Thyroid gland (tissue), 4 donors: ENCODE measurements at places on chromosomes 2 and 18. TPM values are rescaled to one million over a fixed set of nuclear protein-coding genes. Genes with fewer than 3 reads are reported as not detected.

DNA sequence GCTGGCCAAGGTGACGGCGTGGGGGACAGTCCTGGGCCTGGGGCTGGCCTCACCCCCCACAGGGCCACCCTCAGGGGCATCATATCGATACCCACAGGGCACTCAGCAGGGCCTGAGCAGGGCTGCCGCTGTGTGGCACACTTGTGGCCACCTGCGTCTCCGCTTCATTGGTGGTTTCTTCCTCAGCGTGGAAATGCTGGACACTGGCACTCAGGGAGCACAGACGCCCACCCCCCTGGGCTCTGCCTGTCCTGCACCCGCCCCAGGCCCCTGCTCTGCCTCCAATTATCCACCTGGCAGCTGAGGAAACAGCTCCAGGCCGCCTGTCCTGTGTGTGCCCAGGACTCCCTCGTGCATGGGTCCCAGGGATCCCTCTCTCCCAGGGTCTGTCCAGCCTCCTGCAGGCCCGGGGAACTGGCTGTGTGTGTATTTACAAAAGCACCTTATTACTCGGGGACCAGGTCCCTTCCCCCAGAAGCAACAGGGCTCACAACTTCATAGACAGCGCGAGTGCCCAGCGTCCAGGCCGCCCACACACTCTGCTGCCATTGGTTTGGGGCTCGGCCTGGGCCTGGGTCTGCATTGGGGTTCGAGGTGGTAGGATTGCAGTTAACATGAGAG lies 13.1 kb downstream of the CROCC2 start:
- H3K36me3 ChIP-seq = no peaks in the 10 kb centered on the region
- H3K4me3 ChIP-seq = no peak overlapping the region
- DNase-seq = no peak
- no peak overlapping the region for H3K27ac ChIP-seq
- peaks cover 42% of the 10 kb centered on the region for H3K4me1 ChIP-seq

GRCh38 chr2:190562121-190562520 lies 27.6 kb upstream of the NEMP2 start:
- H3K4me1 ChIP-seq = no peaks in the 10 kb centered on the region
- no peaks in the 10 kb centered on the region for H3K27me3 ChIP-seq
- no peak for DNase-seq
- no peaks in the 10 kb centered on the region for H3K36me3 ChIP-seq

DNA sequence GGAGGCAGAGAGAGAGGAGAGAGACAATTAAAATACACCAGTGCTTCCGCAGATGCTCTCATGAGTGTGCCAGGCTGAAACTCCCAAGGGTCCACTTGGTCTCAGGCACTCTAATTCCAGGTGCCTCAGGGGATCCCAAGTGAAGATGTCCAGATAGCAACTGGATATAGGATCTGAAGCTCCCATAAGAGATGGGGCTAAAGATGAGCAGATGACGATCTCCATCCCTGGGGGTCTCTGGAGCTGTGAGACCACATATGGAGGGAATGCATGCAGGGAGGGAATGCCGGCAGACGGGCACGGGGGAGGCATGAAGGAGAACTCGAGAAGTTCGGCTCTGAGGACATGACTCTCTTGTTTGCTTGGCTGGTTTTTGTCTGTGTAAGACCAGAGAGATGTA lies 223.7 kb upstream of the RAB6C start:
- no peaks in the 10 kb centered on the region for H3K4me1 ChIP-seq
- no peaks in the 10 kb centered on the region for H3K36me3 ChIP-seq
- H3K27me3 ChIP-seq = no peaks in the 10 kb centered on the region
- DNase-seq = no peak

DNA sequence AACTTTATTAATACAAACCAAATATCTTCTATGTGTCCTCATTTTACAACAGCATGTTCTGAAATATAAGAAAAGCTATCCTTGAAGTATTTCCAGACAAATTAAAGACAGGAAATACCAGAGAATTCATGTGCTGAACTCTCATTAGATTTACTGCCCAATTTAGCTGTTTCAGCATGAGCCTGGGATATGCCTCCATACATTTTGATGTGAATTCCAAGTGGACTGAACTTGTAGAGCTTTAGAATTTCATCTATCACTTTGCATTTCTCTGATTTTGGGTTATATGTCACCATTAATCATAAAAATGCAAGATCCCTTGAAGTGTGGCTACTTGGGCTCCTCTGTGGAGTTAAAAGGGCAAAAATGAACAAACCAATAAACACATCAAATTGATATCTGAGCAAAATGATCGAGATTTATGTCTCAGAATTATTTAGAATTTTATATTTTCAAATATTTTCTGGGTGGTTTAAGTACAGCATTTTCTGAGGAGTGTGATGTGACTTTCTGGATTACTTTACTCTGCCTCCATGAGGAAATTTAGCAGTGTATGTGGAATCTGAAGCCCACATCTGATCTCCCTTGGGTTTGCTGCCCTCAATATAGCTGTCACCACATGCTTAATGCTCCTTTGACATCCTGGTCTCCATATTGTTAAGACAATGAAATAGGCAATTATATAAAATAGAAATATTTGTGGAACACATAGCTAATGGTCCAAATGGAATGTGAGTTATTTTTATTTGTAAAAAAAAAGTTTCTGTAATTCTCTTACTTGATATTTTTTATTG lies 206.6 kb upstream of the RBMS1 start:
- H3K27ac ChIP-seq = no peak overlapping the region
- no peaks in the 10 kb centered on the region for H3K4me1 ChIP-seq
- H3K36me3 ChIP-seq = no peaks in the 10 kb centered on the region
- H3K4me3 ChIP-seq = no peak overlapping the region
- no peak for DNase-seq

DNA sequence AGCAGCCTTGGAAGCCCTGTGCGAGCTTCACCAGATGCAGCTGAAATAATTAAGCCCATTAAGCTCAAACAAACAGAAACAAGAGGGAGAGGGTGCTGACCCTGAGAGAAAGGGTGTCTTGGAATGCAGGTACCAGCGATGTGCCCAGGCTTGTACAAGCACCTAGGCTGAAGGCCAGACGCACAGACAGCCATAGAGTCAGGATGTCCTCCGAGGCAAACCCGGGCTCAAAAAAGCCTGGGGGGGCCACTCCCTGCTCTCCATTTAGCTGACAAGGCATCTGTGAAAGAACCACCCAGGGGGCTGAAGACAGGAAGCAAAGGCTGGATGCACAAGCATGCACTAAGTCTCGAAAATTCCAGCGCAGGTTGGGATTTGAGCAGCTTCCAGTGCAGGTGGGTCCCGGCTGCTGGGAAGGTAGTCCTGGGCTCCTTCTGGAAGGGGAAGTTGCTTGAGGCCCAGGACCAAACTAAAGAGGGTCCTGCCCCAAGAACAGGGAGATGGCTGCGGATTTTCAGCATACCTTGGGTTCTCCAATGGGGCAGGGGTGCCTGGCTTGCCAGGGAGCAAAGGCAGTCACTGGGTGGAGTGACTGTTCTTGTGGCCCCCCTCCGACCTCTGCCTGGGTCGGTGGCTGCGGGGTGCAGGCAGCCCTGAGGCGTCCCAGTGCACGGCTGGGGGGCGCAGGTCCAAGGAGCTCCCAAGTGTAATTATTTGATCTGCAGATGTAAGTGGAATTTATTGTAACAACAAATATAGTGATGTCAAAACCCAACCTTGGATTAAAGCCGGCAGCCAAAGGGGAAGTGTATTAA lies 5.9 kb downstream of the GBX2 start:
- no peak overlapping the region for H3K27ac ChIP-seq
- no peaks in the 10 kb centered on the region for H3K36me3 ChIP-seq
- no peak overlapping the region for H3K4me3 ChIP-seq
- no peak for DNase-seq
- H3K4me1 ChIP-seq = peaks cover 39% of the 10 kb centered on the region
- H3K27me3 ChIP-seq = peaks cover 39% of the 10 kb centered on the region

- H3K36me3 ChIP-seq = no peaks in the 10 kb centered on the region
- no peak overlapping the region for H3K27ac ChIP-seq
- no peaks in the 10 kb centered on the region for H3K4me1 ChIP-seq
- no peak overlapping the region for H3K4me3 ChIP-seq
Measured at GRCh38 chr18:46716336-46716735, 40.5 kb downstream of the ST8SIA5 start.

- no peaks in the 10 kb centered on the region for H3K27me3 ChIP-seq
- H3K27ac ChIP-seq = no peak overlapping the region
- H3K36me3 ChIP-seq = no peaks in the 10 kb centered on the region
- H3K4me3 ChIP-seq = no peak overlapping the region
- no peaks in the 10 kb centered on the region for H3K4me1 ChIP-seq
Measured at GRCh38 chr18:6866552-6867085, 137.1 kb downstream of the ARHGAP28 start.

GRCh38 chr2:227160164-227160563 lies 3.8 kb downstream of the COL4A4 start:
- H3K4me1 ChIP-seq = peaks cover 4% of the 10 kb centered on the region
- H3K4me3 ChIP-seq = no peak overlapping the region
- H3K27ac ChIP-seq = no peak overlapping the region
- H3K27me3 ChIP-seq = no peaks in the 10 kb centered on the region

GRCh38 chr18:9283791-9284190 lies 50.8 kb upstream of the TWSG1 start:
- DNase-seq = no peak
- H3K27me3 ChIP-seq = no peaks in the 10 kb centered on the region
- no peaks in the 10 kb centered on the region for H3K4me1 ChIP-seq
- peaks cover 20% of the 10 kb centered on the region for H3K36me3 ChIP-seq

DNA sequence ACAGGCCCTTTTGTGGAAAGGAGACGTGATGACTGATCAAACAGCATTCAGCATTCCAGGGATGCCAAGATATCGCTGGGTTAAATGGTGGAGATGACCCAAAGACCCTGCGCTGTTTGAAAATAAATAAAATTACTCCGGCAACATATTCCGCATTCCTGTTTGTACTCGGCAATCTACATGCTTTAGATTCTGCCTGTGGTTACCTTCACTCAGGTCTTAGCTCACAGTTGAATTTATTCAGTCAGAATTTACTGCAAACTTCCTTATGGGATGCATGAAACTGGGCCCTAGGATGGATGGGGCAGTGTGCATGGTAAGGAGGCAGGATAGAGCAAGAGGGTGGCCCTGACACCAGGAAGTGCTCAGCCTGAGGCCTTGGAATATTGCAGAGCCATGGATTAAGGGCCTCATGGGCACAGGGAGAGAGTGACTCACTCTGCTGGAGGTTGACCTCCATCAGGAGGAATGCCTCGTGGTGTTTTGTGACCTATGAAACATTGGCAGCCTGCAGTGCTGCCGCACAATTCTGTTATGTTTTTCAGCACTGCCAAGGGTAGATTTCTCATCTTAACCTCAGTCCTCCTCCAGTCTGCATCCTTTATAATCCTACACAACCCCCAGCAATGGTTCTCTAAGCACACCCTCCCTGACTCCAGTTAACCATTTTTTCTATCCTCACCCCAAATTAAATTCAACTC lies 321.4 kb downstream of the IRS1 start:
- DNase-seq = peak; percentile 8
- peaks cover 8% of the 10 kb centered on the region for H3K4me1 ChIP-seq
- H3K36me3 ChIP-seq = no peaks in the 10 kb centered on the region
- H3K4me3 ChIP-seq = no peak overlapping the region
- no peak overlapping the region for H3K27ac ChIP-seq

- H3K4me1 ChIP-seq = peaks cover 12% of the 10 kb centered on the region
- no peak overlapping the region for H3K27ac ChIP-seq
- H3K4me3 ChIP-seq = no peak overlapping the region
- DNase-seq = no peak
Measured at GRCh38 chr2:109239720-109240119, 110.7 kb downstream of the SH3RF3 start.

GRCh38 chr2:47237375-47238334 lies 82.5 kb upstream of the STPG4 start:
- H3K4me3 ChIP-seq = no peak overlapping the region
- H3K27ac ChIP-seq = no peak overlapping the region
- no peaks in the 10 kb centered on the region for H3K36me3 ChIP-seq
- no peaks in the 10 kb centered on the region for H3K27me3 ChIP-seq

- peaks cover 33% of the 10 kb centered on the region for H3K36me3 ChIP-seq
- no peak for DNase-seq
- H3K27ac ChIP-seq = no peak overlapping the region
Measured at GRCh38 chr18:9130195-9130594, 6.4 kb upstream of the ANKRD12 start.

DNA sequence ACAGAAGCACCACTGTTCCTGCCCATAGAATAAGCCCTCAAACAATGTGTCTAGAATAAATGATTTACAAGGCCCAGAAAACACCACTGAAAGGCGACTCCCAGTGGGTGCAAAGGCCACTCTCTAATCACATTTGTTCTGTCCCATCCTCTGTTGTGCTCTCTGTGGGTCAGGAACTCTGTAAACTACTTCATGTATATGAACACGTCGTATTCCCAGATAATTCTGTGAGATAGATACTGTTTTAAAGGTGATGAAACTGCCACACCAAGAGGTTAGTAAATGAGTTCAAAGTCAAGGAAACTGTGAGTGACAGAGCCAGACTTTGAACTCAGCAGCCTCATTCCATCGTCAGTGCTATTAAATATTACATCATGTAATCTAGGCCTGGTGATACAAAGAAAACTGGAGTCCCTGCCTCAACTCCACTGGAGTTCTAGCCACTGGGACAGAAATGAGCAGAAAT lies 269.7 kb upstream of the DCC start:
- H3K27me3 ChIP-seq = no peaks in the 10 kb centered on the region
- no peaks in the 10 kb centered on the region for H3K4me1 ChIP-seq
- H3K27ac ChIP-seq = no peak overlapping the region
- DNase-seq = no peak
- no peaks in the 10 kb centered on the region for H3K36me3 ChIP-seq

GRCh38 chr2:3241971-3242746 lies 135.5 kb downstream of the EIPR1 start:
- H3K36me3 ChIP-seq = no peaks in the 10 kb centered on the region
- H3K4me3 ChIP-seq = no peak overlapping the region
- DNase-seq = no peak
- no peaks in the 10 kb centered on the region for H3K4me1 ChIP-seq
- no peaks in the 10 kb centered on the region for H3K27me3 ChIP-seq

DNA sequence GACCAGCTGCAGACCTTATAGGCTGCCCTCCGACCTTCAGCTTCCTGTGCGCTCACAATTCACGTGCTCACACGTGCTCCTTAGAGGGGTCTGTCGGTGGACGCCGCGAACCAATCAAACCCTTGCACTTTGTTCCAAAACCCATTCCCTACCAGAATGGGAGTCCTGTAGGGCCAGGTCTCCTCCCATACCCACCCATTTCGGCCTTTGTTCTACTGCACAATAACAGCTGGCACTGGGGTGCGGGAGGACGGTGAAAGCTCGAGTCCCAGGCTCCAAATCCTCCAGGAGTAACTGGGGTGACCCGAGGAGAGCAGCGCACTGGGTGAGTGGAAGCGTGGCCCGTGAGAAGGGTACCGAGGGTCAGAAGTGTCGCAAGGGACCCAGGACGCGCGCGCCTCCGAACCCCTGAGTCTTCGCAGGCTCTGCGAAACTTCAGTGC lies 13.0 kb downstream of the SIX3 start:
- no peaks in the 10 kb centered on the region for H3K36me3 ChIP-seq
- peaks cover 14% of the 10 kb centered on the region for H3K27me3 ChIP-seq
- DNase-seq = no peak
- no peak overlapping the region for H3K4me3 ChIP-seq
- H3K27ac ChIP-seq = no peak overlapping the region

- no peak overlapping the region for H3K27ac ChIP-seq
- no peak for DNase-seq
- no peaks in the 10 kb centered on the region for H3K27me3 ChIP-seq
- H3K36me3 ChIP-seq = no peaks in the 10 kb centered on the region
- no peak overlapping the region for H3K4me3 ChIP-seq
Measured at GRCh38 chr2:29260142-29260772, 145.0 kb downstream of the CLIP4 start.

Gene GNLY
- total RNA-seq = 3.6 TPM

Gene EVA1A
- 13.4 TPM for total RNA-seq

Gene KIF5C
- total RNA-seq = 2.8 TPM

Gene MORN2
- 54.6 TPM for total RNA-seq

Gene GPD2
- 127 TPM for total RNA-seq

Gene NGEF
- not detected for total RNA-seq

Gene NEURL3
- total RNA-seq = not detected

Gene HOXD12
- total RNA-seq = not detected

Gene CAPN14
- total RNA-seq = 0.15 TPM

Gene SERPINB12
- not detected for total RNA-seq

Gene ATP6V1B1
- not detected for total RNA-seq

Gene ZDBF2
- 11.0 TPM for total RNA-seq

Gene RGPD3
- total RNA-seq = 0.73 TPM
